ENCODE measurements at places on chromosomes 4 and X.

- no peak for DNase-seq
These were observed 214.5 kb upstream of the S100G start for GRCh38 chrX:16435399-16435986.

GRCh38 chrX:31808357-31808756 lies 736.5 kb upstream of the FTHL17 start:
- DNase-seq, result no peak

DNA sequence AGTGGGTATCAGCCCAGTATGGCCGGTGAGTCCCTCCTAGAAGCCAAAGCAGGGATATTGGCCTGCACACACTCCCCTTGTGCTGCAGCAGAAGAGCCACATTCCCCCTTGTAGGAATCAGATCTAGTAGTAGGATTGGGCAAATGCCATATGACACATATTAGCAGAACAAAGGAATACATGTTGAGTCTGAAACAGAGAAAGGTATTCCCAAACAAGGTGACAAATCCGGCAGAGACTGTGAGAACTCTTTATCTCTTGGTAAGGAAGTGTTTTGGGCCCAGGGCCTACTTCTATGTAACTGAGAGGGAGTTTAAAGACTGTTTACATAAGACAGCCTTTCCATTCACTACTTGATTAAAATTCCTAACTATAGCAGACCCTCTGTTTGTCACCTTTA lies 1382.0 kb downstream of the FAM133A start:
- DNase-seq, result no peak

DNA sequence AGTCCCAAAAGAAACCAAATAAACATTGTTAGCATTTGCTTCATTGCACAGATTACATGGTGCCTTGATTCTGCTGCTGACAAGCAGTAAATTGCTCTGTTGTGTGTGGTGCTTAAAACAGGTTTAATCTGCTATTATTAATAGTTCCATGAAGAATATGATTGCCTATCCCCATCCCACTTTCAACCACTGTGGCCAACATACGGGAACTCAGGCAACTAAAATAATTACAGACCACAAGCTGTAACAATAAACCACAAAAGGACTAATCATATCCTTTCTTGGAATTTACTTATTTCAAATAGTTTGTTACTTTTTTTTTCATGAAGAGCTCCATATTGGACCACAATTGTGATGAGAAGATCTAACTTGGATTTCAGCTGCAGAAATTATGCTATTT lies 131.5 kb downstream of the PACRGL start:
- no peak for DNase-seq

- peak; percentile 13 for DNase-seq
These were observed 50.8 kb upstream of the ELF2 start for GRCh38 chr4:139227729-139228404.

DNA sequence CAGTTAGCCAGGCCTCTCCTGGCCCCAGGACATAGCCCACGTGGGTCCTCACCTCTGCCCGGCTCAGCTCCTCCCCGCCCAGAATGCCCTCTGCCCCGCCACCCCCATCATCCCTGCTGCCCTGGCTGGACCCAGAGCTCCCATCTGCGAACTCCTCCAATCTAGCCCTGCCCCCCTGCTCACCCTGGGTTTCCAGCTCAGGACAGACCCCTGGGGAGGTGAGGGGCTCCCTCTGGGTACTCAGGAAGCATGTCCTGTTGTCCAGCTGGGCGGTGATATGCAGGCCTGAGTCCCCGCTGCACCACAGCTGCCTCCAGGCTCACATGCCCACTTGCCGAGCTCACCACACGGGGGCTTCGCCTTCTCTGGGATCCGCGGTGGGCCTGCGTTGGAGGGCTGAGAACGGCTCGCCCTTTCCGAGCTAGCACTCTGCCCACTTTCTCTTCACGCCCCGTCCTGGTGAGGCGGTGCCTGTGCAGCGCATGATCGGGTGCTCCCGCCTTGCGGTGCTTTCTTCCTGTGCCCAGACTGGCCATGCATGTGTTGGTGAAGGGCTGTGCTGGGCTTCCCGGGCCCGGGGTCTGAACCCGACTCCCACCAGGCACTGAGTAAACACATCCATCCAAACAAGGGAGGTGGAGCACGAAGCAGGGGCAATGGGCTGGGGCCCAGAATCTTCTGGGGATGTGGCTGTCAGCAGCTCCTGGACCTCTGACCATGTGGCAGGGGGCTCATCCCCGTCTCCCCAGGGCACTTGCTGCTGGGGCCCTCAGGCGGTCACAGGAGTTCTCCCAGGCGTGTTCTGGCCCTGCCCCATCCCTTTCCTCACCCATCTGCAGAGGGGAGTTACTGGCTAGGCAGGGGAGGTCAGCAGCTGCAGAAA lies 74.3 kb downstream of the RGS12 start:
- no peak for DNase-seq

DNA sequence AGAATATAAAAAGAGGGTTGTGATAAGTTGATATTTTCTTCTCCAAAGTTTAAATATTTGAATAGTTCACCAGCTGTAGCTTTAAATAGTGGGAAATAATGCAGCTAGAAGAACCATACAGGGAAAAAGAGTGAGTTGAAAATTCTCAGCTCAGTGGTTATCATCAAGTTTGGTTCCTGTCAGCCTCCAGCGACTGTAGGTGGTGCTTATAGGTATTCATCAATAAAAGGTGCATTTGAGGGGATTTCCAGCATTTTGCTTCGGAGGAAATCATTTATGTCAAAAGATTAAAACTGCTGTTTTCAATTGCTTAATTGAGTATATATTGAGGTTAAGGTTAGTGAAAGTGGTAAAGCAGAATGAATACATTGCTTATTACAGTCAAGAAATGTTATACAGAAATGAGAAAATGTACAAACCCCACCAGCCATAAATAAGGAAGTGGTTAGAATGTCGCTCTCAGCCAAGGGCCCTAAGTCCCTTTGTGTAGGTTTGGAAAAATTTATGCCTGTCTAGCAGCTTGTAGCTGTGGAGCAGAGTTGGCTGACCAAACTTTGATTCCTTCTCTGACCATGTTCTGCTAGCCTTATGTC lies 532.9 kb upstream of the FTHL17 start:
- no peak for DNase-seq

DNA sequence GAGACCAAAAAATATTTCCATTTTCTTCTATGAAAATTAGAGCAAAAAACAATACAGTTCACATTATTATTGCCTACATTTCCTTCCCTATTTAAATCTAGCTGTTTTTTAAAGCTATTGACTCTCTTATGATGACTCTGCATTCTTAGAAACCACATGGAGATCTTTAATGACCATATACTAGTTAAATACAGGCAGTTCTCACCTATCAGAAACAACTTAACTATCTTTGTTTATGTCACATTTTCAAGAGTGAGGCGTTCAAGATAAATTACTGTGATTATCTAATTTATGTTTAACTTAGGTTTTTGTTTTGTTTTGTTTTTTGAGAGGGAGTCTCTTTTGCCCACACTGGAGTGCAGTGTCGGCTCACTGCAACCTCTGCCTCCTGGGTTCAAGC lies 3.0 kb downstream of the CISD2 start:
- DNase-seq, result no peak

- DNase-seq, result no peak
These were observed 1.1 kb upstream of the SEL1L3 start for GRCh38 chr4:25863831-25864418.

DNA sequence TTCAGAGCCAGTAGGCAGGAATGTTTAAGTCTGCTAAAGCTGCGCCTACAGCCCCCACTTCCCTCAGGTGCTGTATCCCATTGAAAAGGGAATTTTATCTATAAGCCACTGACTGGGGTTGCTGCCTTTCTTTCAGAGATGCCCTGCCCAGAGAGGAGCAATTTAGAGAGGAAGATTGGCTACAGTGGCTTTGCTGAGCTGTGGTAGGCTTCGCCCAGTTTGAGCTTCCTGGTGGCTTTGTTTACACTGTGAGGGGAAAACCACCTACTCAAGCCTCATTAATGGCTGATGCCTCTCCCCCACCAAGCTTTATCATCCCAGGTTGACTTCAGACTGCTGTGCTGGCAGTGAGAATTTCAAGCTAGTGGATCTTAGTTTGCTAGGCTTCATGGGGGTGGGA lies 67.7 kb upstream of the PRDM5 start:
- DNase-seq, result no peak

DNA sequence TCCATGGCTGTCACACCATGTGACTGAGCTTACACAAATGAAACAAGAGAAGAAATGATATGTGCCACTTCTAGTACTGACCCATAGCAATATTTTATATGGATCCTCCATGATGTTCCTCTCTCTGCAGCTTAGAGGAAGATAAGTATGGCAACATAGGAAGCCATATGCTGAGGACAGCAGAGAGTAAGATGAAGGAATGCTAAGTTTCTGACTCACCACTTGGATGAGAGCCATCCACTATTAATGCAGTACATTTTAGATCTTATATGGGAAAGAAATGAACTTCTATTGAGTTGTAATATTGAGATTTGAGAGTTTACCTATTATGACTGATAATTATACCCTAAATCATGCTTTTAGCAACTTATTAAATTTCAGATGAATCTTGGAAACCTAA lies 386.9 kb upstream of the MAOA start:
- DNase-seq, result no peak
